ENCODE measurements at places on chromosomes 13 and 19.

GRCh38 chr19:49807904-49808675, 5.0 kb downstream of the FUZ start:
- DNase-seq, result no peak

DNA sequence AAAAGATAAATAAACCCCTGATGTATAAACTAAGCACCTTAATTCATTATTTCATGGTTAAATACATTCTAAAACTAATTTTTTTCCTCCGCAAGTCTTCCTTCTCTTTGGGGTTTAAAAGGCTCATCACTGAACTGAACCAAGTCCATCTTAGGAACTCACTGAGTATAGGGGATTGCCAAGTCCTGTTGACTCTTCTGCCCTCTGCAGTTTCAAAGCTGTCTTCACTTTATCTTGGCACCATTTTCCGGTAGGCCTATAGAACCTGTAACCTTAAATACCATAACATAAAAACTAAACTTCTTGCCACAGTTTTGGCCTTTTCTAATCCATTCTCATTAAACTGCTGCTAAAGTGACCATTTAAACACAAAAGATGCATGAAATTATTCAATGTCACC, 66.5 kb upstream of the USPL1 start:
- DNase-seq, result peak; percentile 6

- no peak for DNase-seq
Measured at GRCh38 chr13:113598081-113598410, 13.5 kb downstream of the TFDP1 start.

- DNase-seq, result no peak
Measured at GRCh38 chr19:56159009-56159559, 16.7 kb upstream of the GALP start.

DNA sequence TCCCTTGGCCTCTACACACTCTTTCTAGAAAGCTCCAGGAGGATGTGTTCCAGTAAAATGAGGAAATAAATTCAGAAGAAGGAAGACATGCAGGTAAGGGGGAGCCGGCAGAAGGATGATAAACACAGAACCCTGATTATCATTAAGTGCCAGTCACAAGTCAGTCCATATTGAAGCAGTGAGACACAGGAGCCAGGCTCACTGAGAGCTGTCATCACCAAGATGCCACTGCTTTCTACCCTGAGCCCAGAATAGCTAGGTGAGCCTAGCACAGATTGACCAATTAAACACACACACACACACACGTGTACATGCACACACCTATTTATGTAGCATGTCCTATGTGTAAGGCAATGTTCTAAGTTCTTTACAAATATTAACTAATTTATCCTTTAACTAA, 211.4 kb upstream of the IPO5 start:
- DNase-seq, result no peak

- no peak for DNase-seq
Measured at GRCh38 chr13:43268632-43269031, 245.2 kb downstream of the DNAJC15 start.

DNA sequence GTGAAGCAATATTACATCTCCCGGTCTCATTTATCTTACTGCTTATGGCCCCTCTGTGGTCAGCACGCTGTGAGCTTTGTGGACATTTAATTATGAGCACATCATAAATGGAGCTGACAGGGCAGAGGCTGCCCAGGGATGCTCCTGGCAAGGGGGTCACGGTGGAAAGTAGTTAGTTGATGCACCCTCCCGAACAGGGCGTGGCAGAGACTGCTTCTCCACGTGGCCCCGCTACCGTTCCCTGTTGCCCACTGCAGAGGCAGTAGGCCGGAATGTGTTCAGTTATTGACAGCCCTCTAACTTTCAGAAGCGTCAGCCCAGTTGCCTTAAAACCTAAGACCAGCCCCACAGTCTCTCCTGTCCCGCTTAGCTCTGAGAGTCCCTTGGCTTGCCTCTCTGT, 180.3 kb upstream of the ZNF507 start:
- DNase-seq, result no peak

DNA sequence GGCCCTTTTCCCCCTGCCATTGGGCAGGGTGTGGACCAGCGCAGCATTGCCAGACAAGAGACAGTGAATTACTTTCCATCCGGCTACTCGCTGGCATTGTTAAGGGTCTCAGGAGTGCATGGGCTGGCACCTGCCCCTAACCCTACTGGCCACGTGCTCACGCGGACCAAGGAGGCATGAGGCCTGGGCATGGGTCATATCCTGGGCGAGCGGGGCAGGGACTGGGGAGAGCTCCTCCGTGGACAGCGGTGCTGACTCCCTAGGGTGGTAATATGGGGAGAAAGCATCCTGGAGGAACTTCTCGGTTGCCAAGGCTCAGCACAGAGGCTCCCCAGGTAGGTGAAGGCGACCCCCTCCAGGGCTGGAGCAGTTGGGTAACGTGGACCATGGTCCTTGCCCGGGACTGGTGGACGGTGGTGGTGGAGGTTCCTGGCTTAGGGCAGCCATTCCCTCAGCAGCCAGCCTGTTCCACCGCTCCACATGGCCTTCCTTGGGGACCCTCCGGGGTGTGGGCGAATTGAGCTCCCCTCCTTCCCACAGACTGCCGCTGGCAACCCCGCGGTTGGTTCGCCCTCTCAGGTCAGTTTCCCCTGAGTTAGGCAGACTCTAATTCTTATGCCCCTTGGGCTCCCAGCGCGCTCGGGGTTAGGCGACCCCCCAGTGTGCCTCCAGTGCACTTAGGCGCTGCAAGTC, 465.1 kb downstream of the SLITRK5 start:
- no peak for DNase-seq

DNA sequence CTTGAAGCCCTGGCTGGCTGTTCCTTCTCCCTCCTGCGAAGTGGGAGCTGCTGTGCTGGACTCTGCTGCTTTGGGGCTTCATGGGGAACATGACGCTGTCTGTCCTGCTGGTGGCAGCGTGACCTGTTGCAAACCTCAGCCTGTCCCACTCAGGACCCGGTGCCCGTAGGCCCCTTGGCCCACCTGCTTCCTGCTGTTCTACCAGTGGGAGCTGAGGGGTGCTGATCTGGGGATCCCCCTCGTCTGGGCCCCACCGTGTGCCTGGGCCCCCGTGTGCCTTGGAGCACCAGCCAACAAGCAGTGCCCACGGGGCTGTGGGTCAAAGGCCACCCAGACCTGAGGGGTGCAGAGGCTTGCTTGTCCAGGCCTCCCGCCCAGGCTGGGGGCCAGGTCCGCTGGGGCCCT, 5.3 kb downstream of the SPPL2B start:
- DNase-seq, result no peak

DNA sequence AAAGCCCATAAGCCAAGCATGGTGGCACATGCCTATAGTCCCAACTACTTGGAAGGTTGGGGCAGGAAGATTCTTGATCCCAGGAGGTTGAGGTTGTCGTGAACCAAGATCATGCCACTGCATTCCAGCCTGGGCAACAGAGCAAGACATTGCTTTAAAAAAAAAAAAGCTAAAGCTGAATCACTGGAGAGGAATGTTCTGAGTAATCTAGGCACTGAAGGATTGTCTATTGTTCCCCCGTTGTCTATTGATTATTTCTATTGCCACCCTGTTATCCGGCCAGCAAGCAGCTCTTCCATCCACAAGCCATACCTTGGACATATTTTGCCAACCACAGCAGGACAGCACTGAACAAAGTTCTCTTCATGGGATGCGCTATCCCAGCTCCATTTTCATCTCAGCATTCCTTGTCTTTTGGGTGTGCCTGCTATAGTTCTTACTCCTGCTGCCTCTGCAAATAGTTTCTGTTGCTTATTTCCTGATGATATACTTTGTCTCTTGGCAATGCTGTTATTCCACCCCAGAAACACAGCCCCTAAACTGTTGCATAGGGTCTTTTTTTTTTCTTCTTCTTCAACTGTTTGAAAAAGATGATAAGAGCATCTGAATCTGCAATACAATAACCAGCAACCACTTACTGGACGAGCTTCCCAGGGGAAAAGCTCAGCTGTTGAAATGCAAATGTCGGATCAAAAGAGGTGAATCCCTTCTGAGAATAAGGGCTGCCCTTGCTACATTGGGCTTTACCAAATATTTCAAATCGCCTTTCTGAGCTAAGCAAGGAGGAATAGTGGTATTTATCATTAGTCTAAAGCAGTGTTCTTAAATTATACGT, 22.2 kb upstream of the SIAH3 start:
- DNase-seq, result peak; percentile 62

DNA sequence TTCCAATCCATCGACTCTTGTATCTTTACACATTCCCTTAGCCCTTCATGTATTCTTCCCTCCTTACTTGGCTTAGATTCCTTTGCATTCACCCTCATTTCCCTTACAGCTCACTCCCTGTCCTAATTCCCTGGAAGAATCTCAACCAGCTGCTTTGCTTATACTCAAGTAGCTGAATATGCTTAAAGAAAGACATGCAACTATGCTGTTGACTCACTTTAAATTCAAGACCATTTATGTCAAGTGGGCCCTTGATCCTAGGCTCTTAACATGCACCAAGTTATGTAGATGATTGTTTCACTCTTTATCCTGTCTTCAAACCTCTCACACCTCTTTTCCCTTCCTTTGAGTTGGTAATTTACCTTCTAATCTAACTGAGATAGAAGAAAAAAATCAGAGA, 7.4 kb downstream of the CCDC122 start:
- no peak for DNase-seq

GRCh38 chr19:17170538-17171297, 44.4 kb upstream of the USE1 start:
- DNase-seq, result no peak

- no peak for DNase-seq
Measured at GRCh38 chr19:38786572-38787265, 2.3 kb upstream of the LGALS7B start.

DNA sequence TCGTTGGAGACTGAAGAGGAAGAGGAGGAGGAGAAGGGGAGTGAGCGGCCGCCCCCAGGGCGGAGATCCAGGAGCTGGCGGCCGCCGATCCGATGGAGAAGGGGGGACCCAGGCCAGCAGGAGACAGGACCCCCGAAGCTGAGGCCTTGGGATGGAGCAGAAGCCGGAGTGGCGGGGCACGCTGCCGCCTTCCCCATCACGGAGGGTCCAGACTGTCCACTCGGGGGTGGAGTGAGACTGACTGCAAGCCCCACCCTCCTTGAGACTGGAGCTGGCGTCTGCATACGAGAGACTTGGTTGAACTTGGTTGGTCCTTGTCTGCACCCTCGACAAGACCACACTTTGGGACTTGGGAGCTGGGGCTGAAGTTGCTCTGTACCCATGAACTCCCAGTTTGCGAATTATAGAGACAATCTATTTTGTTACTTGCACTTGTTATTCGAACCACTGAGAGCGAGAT, 1.8 kb downstream of the GADD45B start:
- no peak for DNase-seq
